ENCODE measurements at places on chromosomes 12 and 14.

- no peak for DNase-seq
These were observed 1.5 kb downstream of the FGD4 start for GRCh38 chr12:32400866-32401265.

DNA sequence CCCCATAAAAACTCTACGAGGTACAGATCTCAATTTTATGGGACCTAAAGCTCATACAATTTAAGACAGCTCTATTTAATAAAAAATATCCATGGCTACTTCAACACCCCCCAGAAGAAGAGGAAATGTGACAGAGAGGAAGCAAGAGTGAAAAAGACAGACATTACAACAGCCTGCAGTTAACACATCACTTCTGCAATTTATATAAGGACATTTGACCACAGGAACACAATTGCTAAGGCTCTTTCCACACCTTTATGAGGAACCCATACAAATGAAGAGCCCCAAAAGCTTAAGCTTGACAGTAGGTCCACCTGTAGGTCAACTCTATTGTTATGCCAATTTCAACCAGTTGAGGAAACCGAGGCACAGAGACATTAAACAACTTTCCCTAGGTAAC is 5.6 kb downstream of the OR10P1 start:
- no peak for DNase-seq

GRCh38 chr12:52004042-52004648 is 2.6 kb upstream of the TAMALIN start:
- no peak for DNase-seq

GRCh38 chr12:122847921-122848421 is 12.7 kb downstream of the HIP1R start:
- DNase-seq: no peak

DNA sequence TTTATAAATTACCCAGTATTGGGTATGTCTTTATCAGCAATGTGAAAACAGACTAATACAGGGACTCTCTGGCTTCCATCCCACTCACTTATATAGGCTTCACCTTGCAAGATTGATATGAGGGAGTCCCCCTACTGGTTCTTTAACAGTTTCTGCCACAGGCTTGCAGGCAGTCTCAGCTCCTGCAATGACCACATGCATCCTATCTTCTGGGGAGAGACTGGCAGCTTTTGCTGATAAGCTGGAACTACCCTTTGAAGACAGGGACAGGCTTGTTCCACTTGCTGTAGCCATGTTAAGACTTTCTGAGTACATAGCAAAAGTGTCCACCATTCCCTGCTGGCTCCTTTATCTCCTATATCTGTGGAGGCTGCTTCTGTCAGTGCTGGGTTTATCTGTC is 531.7 kb upstream of the FLRT2 start:
- DNase-seq: no peak

DNA sequence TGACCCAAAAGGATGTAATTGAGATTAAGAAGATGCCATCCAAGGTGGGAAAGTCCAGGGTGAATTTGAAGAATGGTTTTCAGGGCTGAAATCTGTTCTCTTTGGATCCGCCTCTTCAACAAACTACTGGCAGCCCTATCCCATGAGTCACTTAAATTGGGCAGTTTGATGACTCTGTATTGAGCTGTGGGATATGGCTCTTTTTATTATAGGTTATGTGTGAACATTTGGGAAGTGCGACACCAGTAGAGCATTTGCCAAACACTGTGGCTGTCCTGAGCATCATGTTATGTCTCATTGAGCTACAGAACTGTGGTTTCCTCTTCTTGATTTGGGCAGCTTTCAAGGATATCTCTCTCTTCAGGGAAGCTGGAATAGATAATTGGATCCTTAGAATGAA is 22.3 kb downstream of the IFT43 start:
- no peak for DNase-seq

- DNase-seq: no peak
These were observed 27.2 kb upstream of the MLXIP start for GRCh38 chr12:122051231-122051876.

GRCh38 chr12:46915082-46915481 is 89.3 kb upstream of the SLC38A4 start:
- DNase-seq: no peak

DNA sequence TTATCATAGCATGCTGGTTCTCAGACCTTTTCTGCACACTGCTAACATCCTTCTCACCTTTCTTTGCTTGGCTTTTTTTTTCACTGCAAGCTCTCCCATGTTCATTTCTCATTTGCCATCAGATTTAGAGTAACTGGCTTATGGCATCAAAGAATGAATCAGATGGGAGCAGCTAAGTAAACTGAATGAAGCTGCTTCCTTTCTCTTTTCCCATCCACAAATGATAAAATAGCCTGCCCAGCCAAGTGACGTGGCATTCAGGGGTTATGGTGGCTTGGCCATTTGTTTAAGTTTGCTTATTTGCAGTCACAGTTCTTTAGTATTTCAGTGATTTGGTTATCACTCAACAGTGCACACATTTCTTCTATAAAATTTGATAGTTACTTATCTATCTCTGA is 708.6 kb downstream of the DIO2 start:
- no peak for DNase-seq

- DNase-seq: no peak
These were observed 15.9 kb downstream of the TAOK3 start for GRCh38 chr12:118356809-118357256.

DNA sequence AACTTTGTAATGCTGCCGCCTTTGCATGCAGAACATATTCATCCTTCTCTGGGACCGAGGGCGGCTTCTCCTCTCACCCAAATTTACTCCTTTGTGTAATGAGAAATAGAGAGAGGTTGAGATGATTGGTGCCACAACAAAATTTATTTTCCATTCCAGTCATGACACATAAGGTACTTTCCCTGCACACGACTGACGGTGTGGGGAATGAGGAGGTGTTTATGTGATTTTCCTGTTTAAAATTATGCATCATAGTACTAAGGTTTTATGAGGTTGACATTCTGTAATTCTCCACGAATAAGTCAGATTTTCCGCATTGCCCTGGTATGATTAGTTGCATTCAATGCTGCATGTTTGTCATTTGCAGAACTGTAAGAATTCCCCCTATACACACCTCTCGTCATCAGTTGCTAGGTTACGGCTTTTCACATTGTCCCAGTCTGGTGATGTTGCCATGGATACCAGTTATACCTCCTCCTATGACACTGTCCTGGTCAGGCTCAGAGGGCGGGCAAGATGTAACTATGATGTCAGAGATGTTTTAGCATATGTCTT is 23.1 kb downstream of the BICDL1 start:
- peak; percentile 65 for DNase-seq

- no peak for DNase-seq
These were observed 83.6 kb upstream of the RESF1 start for GRCh38 chr12:31875609-31875964.

- DNase-seq: no peak
These were observed 53.7 kb downstream of the MAP3K9 start for GRCh38 chr14:70755655-70756054.

GRCh38 chr12:63905544-63905943 is 61.0 kb downstream of the SRGAP1 start:
- DNase-seq: no peak

DNA sequence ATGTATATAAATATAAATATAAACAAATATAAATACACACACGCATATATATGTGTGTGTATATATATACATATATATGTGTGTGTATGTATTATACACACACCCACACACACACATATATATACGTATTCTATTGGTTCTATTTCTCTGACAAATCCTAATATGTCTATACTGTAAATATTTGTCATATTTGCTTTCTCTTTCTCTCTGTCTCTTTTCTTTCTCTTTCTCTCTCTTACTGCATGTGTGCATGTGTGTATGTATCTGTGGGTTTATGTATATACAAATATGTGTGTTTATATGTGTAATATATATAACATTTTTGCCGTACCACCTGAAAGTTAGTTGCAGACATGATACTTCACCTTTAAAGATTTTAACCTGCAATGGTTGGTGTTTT is 174.2 kb upstream of the PLEKHG7 start:
- no peak for DNase-seq

DNA sequence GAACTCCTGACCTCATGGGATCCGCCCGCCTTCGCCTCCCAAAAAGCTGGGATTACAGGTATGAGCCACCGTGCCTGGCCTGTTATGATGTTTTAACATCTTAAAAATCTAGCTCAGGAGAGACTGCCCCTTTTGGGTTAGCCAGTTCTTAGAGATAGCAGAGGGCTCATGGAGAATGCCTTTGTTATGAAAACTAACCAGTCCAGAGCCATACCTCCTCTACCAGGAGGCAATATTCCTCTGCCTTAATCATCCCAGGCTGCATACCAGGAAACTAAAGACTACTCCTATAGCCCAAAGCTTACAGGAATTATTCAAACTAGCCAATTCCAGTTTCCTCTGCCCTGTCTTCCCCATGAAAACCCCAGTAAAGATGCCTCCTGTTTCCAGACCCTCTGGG is 96.0 kb upstream of the MDM1 start:
- no peak for DNase-seq

DNA sequence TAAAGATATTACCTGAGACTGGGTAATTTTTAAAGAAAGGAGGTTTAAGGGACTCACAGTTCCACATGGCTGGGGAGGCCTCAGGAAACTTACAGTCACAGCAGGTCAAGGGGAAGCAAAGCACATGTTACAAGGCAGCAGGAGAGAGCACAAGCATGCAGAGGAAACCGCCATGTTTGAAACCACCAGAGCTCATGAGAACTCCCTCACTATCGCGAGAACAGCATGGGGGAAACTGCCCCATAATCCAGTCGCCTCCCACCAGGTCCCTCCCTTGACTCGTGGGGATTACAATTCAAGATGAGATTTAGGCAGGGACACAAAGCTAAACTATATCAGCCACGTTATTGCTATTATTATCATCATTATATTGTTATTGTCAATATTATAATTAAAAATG is 138.7 kb downstream of the RIMBP2 start:
- DNase-seq: no peak

DNA sequence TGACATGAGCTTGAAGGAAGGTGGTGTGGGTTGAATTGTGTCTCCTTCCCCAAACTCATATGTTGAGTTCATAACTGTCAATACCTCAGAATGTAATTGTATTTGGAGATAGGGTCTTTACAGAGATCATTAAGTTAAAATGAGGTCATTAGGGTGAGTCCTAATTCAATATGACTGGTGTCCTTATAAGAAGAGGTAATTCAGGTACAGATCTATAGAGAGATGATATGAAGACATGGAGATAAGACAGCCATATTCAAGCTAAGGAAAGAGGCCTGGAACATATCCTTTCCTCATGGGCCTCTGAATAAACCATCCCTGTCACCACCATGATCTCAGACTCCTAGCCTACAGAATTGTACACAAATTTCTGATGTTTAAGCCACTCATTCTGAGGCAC is 514.7 kb upstream of the MGAT4C start:
- DNase-seq: no peak

- DNase-seq: no peak
These were observed 718 bp downstream of the CCDC92 start for GRCh38 chr12:123971770-123972456.

- DNase-seq: no peak
These were observed 110.2 kb downstream of the PLXNC1 start for GRCh38 chr12:94258593-94258992.

DNA sequence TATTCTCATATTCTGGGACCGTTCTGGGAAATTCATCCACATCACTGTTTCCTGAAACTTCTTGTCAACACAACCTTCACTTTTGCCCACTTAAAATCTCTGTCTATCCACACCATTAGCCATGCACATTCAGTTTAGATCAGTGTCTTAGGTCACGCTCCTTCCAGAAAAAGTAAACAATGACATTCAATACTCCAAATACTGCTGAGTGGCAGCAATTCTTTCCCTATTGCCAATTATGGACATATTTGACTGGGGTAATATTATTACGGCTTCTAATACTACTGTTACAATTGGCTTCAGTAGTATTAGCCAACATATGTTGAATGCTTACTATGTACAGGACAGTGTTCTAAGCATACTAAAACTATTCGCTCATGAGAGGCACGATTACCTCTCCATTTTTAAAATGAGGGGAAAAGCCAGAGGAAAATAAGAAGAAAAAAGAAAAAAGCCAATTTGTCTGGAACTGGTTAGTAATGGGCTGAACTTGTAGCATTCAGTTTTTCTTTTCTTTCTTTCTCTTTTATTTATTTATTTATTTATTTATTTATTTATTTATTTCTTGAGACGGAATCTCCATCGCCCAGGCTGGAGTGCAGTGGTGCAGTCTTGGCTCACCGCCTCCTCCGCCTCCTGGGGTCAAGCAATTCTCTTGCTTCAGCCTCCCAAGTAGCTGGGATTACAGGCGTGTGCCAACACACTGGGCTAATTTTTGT is 23.4 kb downstream of the LTBR start:
- no peak for DNase-seq

DNA sequence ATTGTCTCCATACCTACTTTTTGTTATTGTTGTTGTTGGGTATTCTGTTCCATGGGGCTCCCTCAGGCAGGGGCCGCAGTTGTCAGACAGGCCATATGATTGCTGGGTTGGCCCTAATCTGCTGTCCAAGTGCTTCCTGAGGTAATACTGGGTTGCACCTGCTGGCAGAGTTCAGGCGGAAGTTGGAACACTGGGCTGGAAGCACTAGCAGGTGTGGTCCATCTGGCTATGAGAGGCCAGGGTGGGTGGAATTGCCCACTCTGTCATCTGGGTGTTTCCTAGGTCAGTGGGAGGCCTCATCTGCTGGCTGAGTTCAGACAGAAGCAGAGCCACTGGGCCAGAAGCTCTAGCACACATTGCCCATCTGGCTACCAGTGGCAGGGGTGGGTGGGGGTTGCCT is 81.3 kb upstream of the NID2 start:
- no peak for DNase-seq

GRCh38 chr14:63200767-63201166 is 3.5 kb upstream of the RHOJ start:
- no peak for DNase-seq

DNA sequence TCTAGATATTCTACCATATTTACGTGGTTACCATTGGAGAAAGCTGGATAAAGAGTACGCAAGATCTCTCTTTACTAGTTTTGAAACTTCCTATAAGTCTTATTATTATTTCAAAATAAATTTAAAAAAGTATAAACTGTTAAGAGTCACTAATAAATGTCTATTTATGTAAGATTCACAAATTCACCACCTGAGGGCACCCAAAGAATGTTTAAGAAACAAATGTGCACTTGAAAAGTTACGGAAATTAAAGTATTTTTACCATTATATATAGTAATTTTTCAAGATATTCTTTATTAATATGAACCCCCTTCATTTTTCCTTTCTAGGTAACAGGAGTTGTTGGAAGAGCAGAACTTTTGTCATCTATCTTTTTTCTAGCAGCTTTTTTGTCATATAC is 11.9 kb downstream of the TMTC3 start:
- no peak for DNase-seq

DNA sequence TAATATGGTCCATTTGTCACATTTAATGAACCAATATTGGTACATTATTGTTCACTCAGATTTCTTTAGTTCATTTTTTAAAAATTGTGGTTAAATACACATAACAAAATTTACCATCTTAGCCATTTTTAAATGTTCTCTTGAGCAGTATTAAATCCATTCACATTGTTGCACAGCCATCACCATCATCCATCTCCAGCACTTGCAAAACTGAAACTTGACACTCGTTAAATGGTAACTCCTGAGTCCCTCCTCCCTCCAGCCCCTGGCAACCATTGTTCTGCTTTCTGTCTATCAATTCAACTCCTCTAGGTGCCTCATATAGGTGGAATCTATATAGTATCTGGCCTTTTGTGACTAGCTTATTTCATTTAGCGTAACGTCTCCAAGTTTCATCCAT is 86.4 kb downstream of the ACACB start:
- no peak for DNase-seq

All from activated naive CD8-positive, alpha-beta T cell treated with anti-CD3 and anti-CD28 coated beads, Interleukin-2, amount 50 U/mL, for 16 hours (primary cell).